ENCODE measurements at places on chromosomes 1 and 21. TPM values are rescaled to one million over a fixed set of nuclear protein-coding genes. Genes with fewer than 3 reads are reported as not detected.

Gene NPL
- polyA plus RNA-seq = 2.2 TPM

Gene RAB25
- polyA plus RNA-seq = 117 TPM

DNA sequence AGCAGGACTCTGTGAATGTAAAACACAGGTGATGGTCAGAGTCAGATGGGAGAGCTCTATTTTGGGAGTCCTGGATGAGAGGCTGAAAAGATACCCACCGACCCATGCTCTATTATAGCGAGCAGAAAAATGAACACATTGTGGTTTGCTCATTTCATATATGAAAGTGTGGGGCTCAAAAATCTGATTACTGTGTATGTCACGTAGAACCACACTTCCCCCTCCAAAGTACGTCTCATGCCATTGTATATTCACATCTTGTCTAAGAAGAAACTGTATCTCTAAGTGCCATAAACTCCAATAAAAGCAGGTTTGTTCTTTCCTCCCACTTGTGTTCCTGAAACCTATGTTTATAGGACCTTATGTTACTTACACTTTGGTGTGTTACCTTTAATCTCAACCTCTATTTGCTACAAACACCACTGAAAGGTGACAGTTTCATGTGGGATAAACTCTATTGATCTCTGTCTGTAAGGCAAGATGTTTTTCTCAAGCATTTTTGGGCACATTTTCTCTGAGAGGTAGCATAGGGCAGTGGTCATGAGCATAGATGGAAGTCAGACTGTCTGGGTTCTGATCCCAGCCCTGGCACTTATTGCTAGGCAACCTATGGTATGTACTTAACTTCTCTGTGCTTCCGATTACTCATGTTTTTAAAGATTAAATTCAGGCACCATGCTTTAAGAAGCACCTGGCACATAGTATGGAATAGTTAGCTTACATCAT is 214.4 kb downstream of the ST6GALNAC3 start:
- DNase-seq = no peak

DNA sequence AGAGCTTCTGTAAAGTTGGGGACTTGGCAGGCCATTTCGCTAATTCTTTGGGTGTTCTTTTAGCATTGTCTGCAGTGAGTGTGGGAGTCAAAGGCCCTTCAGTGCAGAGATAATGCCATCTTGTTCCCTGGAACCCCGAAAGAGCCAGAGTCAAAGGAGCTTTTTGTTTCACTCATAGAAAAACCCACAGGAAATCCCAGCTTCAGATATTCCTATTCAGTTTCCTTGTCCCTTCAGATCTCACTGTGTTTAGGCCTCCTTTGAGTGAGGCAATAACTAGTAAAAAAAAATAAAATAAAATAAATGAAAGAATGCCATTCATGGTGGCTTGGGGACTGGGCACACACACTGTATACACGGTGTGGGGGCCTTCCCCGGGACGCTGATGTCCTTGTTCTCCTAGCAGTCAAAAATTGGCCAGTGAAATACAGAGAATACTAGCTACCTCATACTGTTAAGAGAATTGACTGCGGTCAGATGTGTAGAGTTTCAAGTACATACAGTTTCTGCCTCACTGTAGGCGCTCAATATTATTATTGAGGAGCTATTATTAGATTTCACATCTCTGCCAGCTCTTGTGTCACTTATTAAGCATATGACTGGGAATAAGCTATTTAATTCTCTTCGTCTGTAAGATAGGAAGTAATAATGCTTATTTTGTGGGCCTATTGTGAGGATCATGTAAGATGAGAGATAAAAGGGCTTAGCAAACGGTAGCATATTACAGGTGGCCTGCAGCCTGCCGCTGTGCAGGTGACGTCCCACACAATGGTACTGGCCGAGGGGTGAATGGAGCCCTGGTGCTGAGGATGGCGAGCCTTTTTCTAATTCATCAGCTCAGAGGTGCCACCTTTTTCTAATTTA is 16.7 kb downstream of the DISC1 start:
- DNase-seq = no peak

DNA sequence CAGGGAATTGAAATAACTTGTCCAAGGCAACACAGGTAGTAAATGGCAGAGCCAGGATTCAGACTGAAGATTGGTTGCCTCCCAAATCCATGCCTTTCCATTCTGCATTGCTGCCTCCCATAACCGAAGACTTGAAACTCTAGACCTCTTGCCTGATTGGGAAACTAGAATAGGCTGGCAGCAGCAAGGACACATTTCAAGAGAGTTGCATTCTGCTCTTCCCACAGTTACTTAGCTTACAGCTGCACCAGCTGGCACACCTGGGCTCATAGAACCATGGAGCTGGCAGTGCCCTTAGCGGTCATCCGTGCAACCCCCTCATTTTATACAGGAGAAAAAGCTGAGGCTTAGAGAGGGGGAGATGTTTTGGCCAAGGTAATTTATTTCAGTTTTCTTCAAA is 8.0 kb downstream of the TRNAU1AP start:
- DNase-seq = no peak

- no peak for DNase-seq
Observed at GRCh38 chr1:79323239-79324025, 316.9 kb upstream of the ADGRL4 start.
